ENCODE measurements at places on chromosomes 3 and 15.

- no peak for DNase-seq
These were observed 862.5 kb downstream of the CADM2 start for GRCh38 chr3:85821130-85821756.

GRCh38 chr15:70376929-70377691 lies 279.4 kb upstream of the TLE3 start:
- DNase-seq, result peak; percentile 79

GRCh38 chr15:62896380-62896866 lies 146.1 kb upstream of the TPM1 start:
- no peak for DNase-seq

- DNase-seq, result no peak
These were observed 4.5 kb downstream of the FEZF2 start for GRCh38 chr3:62368705-62369475.

DNA sequence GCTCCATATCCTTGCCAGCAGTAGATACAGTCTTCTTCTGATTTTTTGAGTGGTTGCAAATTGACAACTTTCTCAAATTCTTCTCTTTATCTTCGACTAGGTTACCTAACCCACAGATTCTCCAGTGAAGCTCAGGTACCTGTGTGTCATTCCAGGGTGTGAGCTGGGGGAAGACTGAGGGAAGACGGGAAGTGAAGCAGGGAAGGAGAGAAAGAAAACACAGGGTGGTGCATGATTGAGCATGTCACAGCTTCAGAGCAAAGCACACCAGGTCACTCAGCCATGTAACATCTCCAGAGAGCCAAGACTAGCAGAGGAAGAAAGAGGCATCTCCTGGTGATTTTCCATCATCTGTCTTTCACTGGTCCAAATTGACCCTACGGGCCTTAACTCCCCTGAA lies 67.2 kb downstream of the LSM3 start:
- DNase-seq, result no peak

DNA sequence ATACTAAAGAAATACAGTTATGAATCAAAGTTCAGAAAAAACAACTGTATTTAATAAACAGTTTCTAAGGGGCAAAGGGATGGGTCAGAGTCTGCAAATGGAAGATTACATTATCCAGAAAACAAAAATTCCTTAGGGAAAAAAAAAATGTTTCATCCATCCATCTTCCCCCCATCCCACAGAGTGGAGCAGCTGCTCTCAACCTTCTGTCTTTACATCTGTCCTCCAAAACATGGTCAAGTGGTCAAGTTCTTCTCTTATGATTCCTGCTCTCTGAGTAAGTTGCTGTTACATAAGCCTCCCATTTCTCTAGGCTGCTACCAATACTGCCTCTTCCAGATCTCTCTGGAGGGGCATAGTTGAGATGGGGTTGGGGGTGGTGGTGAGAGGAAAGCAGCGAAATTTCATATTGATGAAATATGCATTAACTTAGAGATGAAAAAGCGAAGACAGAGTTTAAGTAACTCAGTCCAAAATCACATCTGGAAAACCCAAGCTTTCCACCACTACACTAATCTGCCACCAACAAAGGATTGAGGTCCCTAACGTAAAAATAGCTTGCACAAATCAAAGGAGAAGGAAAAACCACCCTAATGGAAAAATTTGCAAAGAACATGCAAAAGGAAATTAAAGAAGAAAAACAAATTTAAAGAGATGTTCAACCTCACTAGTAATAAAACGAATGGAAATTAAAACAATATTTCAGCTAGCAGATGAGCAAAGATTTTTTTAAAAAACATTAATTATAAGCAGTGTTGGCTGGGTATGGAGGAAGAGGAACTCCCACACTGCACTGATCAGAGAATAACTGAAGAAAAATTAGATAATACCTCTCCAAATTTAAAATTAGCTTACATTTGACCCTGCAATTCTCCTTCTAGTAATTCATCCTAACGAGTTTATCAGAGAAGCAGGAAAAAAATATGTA lies 109.5 kb downstream of the ST8SIA2 start:
- no peak for DNase-seq

GRCh38 chr3:188380252-188380651 lies 226.3 kb downstream of the LPP start:
- no peak for DNase-seq

- no peak for DNase-seq
These were observed 204.8 kb downstream of the ABHD5 start for GRCh38 chr3:43895573-43895972.
